ENCODE measurements at places on chromosomes 16 and 17.

DNA sequence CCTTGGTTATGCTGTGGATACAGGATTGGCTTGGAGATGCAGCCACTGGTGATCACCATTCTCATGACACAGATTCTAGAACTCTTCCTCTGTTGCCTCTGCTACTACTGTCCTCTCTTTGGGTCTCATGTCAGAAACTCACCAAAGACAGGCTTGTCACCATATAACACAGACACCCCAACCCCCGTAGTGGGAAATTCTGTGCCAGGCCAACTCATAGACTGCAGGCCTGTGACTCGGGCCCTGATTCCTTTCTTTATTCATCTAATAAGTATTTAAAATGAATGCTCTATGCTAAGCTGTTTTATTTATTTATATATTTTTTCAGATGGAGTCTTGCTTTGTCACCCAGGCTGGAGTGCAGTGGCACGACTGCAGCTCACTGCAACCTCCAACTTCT is 9.5 kb downstream of the CYB5D2 start:
- no peak overlapping the region for H3K4me3 ChIP-seq
- H3K27ac ChIP-seq: no peak overlapping the region
- H3K36me3 ChIP-seq: peaks cover 7% of the 10 kb centered on the region
- no peaks in the 10 kb centered on the region for H3K27me3 ChIP-seq

- H3K27ac ChIP-seq: no peak overlapping the region
- no peaks in the 10 kb centered on the region for H3K36me3 ChIP-seq
- peaks cover 36% of the 10 kb centered on the region for H3K4me1 ChIP-seq
- no peak overlapping the region for H3K4me3 ChIP-seq
- H3K27me3 ChIP-seq: no peaks in the 10 kb centered on the region
- DNase-seq: no peak
These were observed 32.9 kb downstream of the MRTFB start for GRCh38 chr16:14104066-14104465.

DNA sequence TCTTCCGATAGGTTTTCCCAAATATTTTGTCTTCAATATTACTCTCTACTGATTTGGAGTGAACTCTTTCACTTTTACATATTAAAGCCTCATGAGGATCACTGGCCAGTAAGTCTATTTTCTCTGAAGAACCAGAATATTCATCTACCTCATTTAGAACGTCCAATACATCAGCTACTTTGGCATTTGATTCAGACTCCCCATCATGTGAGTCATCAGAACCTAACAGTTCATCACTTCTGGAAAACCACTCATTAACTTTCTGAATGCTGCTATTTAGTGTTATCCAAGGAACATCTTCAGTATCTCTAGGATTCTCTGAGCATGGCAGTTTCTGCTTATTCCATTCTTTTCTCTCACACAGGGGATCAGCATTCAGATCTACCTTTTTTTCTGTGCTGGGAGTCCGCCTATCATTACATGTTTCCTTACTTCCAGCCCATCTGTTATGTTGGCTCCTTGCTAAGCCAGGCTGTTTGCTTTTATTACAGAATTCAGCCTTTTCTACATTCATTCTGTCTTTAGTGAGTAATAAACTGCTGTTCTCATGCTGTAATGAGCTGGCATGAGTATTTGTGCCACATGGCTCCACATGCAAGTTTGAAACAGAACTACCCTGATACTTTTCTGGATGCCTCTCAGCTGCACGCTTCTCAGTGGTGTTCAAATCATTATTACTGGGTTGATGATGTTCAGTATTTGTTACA is 30.9 kb downstream of the BRCA1 start:
- peaks cover 4% of the 10 kb centered on the region for H3K36me3 ChIP-seq
- no peak overlapping the region for H3K27ac ChIP-seq
- no peaks in the 10 kb centered on the region for H3K27me3 ChIP-seq
- H3K4me3 ChIP-seq: no peak overlapping the region
- H3K4me1 ChIP-seq: no peaks in the 10 kb centered on the region

GRCh38 chr16:29899516-29900101 is at the start of gene SEZ6L2:
Gene SEZ6L2, minus strand, starts transcription at chr16:29899550. Its CDS starts 531 bp downstream, at chr16:29899019.
- H3K4me3 ChIP-seq: peak within 1 kb of the TSS; percentile 77
- peaks cover 54% of the 10 kb centered on the region for H3K27me3 ChIP-seq
- no peak within 1 kb of the TSS for H3K27ac ChIP-seq
- H3K4me1 ChIP-seq: peaks cover 11% of the 10 kb centered on the region

DNA sequence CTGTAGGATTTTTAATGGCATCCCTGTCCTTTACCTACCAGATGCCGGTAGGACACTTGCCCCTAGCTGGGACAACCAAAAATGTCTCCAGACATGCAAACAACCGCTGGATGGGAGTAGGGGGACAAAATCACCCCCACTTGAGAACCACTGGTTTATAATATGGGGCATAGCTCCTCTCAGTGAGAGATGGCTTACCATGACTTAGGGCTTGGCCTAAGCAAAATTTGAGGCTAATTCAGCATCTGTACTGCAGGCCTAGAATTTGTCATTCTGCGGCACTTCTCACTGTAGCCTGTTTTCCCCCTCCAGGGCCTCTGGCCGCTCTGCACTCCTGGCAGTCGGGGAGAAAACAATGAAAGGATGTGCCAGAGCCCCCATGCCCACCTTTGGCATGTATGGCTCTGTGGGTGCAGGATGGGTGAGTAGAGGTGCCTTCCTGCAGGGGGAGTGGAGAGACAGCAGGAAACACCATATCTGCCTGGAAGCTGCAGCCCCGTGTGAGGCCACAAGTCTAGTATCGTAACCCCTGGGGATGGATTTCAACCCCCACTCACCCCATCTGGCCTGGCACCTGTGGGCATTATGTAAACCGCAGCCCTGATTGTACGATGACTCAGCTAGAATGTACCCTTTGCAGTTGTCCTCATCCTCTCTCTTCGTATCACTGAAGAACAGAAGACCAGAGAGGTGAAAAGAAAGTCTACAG is 268.1 kb downstream of the SOX9 start:
- H3K4me3 ChIP-seq: no peak overlapping the region
- H3K36me3 ChIP-seq: no peaks in the 10 kb centered on the region
- H3K27ac ChIP-seq: no peak overlapping the region
- no peaks in the 10 kb centered on the region for H3K27me3 ChIP-seq
- no peaks in the 10 kb centered on the region for H3K4me1 ChIP-seq

- no peak overlapping the region for H3K27ac ChIP-seq
- DNase-seq: peak; percentile 56
- no peak overlapping the region for H3K4me3 ChIP-seq
- peaks cover 5% of the 10 kb centered on the region for H3K4me1 ChIP-seq
These were observed 33.4 kb downstream of the BRD7 start for GRCh38 chr16:50335196-50335958.
